Activated CD4-positive, alpha-beta memory T cell treated with anti-CD3 and anti-CD28 coated beads, Interleukin-2, amount 10 ng/mL, durations not matched to agents 7 days and 5 days (primary cell): ENCODE measurements at places on chromosomes 12 and 14. TPM values are rescaled to one million over a fixed set of nuclear protein-coding genes. Genes with fewer than 3 reads are reported as not detected.

- H3K27ac ChIP-seq, result no peak overlapping the region
- H3K4me3 ChIP-seq, result no peak overlapping the region
- no peak for DNase-seq
These were observed 746.0 kb downstream of the VRK1 start for GRCh38 chr14:97543221-97543620.

GRCh38 chr12:103829092-103829491, 11.9 kb downstream of the NT5DC3 start:
- H3K4me1 ChIP-seq, result no peaks in the 10 kb centered on the region
- H3K4me3 ChIP-seq, result no peak overlapping the region
- H3K27ac ChIP-seq, result no peak overlapping the region
- no peaks in the 10 kb centered on the region for H3K27me3 ChIP-seq
- H3K36me3 ChIP-seq, result peaks cover 7% of the 10 kb centered on the region

DNA sequence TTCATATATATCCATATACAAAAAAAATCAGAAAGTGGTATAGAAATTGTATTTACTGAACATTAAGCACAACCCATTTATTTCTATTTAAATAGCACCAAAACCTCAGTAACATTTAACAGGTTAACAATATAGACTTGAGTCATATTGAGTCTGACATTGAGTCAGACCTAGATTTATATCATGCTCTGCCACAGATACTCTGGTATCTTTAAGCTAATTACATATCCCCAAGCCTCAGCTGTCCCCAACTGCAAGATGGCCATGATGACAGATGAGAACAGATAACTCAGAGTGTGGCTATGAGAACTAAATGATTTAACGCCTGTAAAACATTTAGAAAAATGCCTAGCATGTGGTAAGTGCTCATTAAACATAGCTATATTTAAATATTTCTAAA, 40.3 kb downstream of the IFNG start:
- no peaks in the 10 kb centered on the region for H3K27me3 ChIP-seq
- H3K27ac ChIP-seq, result no peak overlapping the region
- peak overlapping the region; percentile 14 for H3K4me3 ChIP-seq
- H3K4me1 ChIP-seq, result peaks cover 35% of the 10 kb centered on the region
- DNase-seq, result peak; percentile 33

DNA sequence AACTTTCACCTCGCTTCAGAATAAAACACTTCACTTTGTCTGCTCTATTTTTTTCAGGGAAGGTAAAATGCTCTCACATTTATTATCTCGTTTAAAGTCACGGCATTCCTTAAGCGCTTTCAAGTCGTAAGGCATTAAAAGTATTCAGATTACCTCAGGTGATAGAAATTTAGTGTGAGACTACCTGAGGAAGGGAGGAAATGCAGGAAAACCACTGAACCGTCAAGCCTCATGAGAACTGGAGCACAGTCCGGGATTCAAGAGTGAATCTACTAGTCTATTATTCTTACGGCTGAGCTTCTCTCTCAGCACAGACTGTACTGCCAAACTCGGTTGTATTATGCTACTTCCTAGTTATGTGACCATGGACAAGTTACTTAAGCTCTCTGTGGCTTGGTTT, 8.3 kb upstream of the PPFIBP1 start:
- H3K36me3 ChIP-seq, result no peaks in the 10 kb centered on the region
- H3K27ac ChIP-seq, result no peak overlapping the region
- H3K4me3 ChIP-seq, result no peak overlapping the region

DNA sequence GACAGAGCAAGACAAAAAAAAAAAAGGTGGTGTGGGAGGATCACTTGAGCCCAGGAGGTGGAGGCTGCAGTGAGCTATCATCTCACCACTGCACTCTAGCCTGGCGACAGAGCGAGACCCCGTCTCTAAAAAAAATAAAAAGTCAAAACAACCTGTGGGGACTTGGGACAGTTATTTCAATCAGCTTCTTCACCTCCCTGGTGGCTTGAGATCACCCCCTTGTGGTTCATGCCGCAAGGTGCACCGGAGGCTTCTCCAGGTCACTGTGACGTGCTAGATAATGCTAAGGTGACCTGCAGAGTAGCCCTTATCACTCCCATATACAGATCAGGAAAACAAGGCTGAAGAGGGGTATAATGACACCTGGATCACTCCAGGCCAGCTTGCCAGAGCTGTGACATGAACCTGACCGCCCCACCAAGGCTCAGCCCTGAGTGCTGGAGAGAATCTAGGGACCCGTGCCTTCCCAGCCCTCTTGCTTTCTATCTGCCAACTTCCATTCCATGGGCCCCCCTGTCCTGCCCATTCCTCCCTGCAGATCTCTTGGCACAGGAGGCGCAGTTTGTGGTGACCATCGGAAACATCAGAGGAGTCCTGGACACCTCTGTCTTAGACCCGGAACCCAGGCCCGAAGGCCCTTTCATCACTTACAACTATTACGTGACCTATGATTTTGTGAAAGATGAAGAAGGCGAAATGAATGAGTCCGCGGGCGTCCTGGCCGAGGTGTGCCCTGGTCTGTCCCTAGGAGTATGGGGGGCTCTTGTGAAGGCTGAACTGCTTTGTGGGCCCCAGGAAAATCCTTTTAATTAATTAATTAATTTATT, 8.1 kb downstream of the LRRC43 start:
- peaks cover 18% of the 10 kb centered on the region for H3K27me3 ChIP-seq
- peaks cover 6% of the 10 kb centered on the region for H3K36me3 ChIP-seq
- H3K4me3 ChIP-seq, result no peak overlapping the region
- H3K4me1 ChIP-seq, result peaks cover 2% of the 10 kb centered on the region
- DNase-seq, result peak; percentile 75

The SLC5A8 gene
- not detected for total RNA-seq

The DNAH10 gene
- total RNA-seq, result not detected

The PIP4P1 gene
- total RNA-seq, result 42.9 TPM

GRCh38 chr14:104506461-104507253, 72.9 kb upstream of the C14orf180 start:
- H3K4me3 ChIP-seq, result no peak overlapping the region
- no peak for DNase-seq
